ENCODE measurements at places on chromosomes 6 and 20.

- DNase-seq = no peak
Observed at GRCh38 chr6:131765081-131765803, 42.6 kb upstream of the ENPP1 start.

GRCh38 chr6:142823256-142823902 lies 121.6 kb downstream of the HIVEP2 start:
- DNase-seq = no peak

GRCh38 chr20:54984104-54984448 lies 508.7 kb downstream of the DOK5 start:
- DNase-seq = no peak

GRCh38 chr20:49361862-49362660 lies 84.2 kb upstream of the ZNFX1 start:
- no peak for DNase-seq

GRCh38 chr20:41905199-41905598 lies 287.0 kb upstream of the CHD6 start:
- no peak for DNase-seq

All from GM19239 (cell line).